A172 (cell line): ENCODE measurements at places on chromosomes 5 and 9. TPM values are rescaled to one million over a fixed set of nuclear protein-coding genes. Genes with fewer than 3 reads are reported as not detected.

The RNF224 gene
- 0.86 and 1.1 TPM in 2 replicates for total RNA-seq

The C9orf50 gene
- not detected in 2 replicates for total RNA-seq

The ACTL7A gene
- not detected in 2 replicates for total RNA-seq

The ANKRD31 gene
- not detected in 2 replicates for total RNA-seq

The DCAF10 gene
- total RNA-seq, result 9.5 and 11.1 TPM in 2 replicates

DNA sequence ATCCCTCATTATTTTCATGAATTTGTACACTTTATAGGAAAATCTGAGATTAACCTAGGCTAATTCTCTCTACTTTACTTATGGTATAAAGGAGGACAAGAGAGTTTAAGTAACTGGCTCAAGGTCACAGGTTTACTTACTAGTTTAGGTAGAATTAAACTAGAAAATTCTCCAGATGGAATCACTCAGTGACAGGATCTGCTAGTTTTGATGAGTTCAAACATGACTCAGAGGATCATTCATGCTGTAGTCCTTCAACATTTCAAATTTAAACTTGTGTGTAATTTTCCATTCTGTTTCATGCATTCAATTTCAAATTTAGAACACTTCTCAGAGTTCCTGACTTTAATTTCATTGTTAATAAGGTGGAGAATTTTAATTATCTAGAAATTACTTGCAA lies 485.7 kb upstream of the TUSC1 start:
- no peak for DNase-seq

GRCh38 chr9:134043531-134043988 lies 18.3 kb downstream of the BRD3OS start:
- no peak for DNase-seq

DNA sequence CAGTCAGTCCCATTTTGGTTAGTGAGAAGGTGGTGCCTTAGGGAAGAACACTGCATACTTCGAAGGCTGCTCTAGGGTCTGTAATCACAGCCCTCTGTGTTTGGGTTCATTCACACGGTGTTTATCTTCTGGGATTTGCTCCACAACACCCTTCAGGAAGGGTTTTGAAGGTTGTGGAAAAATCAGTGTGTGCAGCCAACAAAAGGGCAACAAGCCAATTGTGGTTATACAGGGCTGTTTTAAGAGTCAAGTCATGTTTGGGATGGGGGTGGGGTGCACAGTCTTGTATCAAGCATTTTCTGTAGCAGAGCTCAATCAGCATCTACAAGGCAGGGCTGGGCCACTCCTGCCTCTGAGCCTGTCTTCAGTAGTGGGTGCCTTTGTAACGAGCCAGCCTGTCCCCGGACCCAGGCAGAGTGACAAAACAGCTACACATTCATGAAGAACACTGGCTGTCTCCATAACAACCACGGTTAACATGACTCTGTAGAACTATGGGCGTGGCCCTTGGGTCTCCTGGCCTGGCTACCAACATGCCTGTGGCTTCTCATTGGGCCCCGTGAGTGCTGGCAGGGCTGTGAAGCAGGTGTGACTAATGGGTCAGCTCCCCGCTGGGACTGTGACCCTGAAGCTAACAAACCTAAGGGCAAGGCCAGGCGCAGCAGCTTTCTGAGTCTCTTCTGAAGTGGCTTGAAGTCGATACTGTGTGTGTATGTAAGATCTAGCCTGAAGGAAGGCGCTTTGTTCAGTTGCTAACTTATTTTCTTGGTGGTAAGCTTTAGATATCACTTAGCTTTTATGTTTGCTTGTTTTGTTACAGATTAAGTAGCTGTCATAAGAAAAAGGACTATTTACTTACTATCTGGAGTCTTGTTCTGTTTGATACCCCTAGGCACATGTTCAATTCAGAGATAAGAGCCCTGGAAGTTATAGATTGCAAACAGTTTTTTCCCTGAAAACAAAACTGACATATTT lies 27.9 kb upstream of the GOLM1 start:
- peak; percentile 97 for DNase-seq

DNA sequence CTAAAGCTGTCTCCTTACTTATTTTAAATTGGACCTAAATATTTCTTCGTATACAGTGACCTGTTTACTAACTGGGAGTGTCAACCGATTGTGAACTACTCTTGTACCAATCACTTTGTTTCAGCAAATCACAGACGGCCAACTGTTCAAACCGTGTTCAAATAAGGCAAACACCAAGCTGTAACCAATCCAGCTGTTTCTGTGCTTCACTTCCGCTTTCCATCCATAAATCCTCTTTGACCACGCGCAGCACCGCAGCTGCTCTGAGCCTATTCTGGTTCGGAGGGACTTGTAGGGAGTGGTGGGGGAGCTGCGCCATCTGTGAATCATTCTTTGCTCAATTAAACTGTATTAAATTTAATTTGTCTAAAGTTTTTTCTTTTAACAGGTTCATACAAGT lies 4.8 kb upstream of the FAM240B start:
- DNase-seq, result no peak

DNA sequence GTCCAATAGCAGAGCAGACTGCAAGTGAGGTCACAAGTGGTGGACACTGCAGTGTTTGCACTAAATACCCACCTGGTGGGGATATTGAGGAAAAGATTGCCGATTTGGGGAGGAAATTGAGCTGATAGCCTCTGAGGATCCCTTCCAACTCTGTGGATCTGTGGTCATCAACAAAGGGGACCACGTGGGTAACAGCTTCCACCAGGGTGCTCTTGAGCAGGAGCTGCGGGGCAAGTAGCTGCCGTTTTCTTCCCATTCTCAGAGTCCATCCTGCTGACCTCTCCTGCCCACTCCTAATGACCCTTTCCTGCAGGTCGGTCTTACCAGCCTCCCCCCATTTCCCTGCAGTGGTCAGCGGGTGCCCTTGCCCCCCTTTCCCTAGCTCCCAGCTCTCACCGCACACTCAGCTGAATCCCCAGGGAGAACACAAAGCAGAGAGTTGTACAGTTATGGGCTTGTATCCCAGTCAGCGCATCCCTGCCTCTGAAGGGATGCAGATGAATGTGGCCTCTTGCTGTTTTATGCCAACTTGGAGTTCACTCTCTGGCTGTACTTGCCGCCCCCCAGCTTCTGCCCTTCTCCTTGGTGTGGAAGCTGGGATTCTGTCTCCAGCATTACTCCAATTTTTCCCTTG lies 18.0 kb downstream of the DAPK1 start:
- DNase-seq, result no peak

DNA sequence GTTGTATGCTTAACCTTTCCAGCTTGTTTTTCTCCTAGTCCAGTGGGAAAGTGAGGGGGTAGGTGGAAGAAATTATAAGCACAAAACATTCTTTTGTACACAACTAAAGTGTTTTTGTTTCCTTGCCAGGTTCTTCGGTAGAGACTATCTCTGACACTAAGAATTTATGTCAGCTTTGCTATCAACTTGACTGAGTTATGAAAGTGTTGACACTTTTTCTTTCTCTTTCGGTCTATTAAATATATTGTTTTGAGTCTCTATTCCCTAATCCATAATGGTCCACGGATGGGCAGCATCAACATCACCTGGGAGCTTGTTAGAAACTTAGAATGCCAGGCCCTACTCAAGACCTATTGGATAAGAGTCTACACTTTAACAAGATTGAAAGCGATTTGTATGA lies 195.0 kb upstream of the ATP10B start:
- no peak for DNase-seq

DNA sequence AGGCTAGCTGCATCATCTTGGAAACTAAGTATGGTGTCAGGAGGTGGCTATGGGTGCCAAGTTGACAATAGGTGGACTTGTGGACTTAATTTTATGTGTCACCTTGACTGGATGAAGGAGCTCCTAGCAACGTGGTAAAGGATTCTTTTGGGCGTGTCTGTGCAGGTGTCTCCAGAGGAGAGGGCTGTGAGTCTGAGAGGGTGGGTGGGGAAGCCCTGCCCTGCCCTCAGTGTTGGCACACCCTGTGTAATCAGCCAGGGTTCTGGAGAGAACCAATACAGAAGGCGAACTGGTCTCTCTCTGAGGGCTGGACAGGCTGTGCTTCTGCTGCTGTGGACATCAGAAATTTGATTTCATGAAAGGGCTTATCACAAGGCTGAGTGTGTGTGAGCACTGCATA lies 61.0 kb downstream of the GTF3C4 start:
- no peak for DNase-seq

DNA sequence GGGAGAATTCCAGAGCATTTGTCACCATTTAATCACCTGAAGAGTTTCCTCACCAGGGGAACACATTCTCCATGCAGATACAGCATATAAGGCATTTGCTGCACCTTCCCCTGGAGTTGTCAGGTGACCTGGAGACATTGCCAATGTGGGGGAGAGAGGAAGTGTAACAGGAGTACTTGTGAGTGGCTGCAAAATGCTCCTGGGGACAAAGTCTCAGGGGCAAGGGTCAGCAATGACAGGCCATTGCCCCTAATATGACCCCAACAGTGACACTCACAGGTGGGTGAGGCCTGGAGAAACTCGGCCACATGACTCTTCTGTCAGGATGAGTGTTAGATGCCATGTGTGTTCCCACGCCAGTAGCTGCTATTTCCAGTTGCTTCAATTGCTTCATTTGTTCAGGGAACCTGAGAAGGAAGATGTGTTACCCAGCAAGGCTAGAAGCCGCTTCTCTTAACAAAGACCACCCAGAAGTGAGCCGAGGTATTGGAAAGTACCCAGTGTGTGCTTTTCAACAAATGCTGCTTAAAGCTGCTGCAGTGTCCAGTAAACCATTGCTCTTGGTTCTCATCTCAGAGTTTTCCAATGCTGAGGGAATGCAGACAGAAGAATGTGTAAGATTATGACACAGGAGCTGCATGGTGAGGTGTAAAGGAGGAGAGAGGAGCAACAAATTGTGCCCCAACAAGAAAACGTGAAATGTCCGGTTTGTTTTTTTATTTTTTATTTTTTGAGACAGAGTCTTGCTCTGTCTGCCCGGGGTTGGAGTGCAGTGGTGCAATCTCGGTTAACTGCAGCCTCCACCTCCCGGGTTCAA lies 128.2 kb upstream of the SLC44A1 start:
- no peak for DNase-seq

GRCh38 chr9:2125906-2126305 lies 110.8 kb downstream of the SMARCA2 start:
- no peak for DNase-seq

- DNase-seq, result no peak
Measured at GRCh38 chr5:530001-530955, 6.0 kb upstream of the SLC9A3 start.

DNA sequence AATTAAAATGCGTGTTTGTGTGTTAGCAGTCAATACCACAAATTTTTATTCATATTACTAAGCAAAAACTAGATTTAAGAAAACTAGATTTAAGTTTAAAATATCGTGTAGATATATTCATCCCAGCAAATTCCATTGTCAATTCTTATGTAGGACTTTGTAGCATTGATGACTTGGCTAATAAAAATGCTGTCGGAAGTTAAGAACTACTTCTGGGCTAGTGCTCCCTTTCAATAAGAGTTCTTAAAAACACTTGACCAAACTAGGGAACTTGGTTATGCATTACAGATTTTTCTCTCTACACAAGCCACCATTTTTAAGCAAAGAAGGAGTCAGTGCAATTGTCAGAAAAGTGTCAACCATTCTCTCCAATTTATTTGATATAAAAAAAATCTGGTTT lies 68.7 kb upstream of the RAD23B start:
- no peak for DNase-seq

DNA sequence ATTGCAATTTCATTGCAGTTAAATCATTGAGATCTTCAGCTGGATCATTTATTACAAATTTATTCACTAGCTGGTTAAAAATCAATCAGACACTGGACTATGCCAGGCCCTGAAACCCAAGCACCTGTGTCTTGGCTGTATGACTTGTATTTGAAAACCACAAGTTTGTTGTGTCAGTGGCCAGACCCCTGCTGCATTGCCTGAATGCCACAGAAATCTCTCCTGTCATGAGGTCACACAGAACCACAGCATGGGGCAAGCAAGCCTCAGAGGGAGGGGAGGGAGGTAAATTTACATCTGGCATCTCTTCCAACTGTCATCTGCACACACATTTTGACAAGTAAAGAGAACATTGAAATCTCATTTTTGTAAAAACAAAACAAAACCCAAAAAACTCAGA lies 90.0 kb downstream of the ARRDC3 start:
- DNase-seq, result peak; percentile 75

DNA sequence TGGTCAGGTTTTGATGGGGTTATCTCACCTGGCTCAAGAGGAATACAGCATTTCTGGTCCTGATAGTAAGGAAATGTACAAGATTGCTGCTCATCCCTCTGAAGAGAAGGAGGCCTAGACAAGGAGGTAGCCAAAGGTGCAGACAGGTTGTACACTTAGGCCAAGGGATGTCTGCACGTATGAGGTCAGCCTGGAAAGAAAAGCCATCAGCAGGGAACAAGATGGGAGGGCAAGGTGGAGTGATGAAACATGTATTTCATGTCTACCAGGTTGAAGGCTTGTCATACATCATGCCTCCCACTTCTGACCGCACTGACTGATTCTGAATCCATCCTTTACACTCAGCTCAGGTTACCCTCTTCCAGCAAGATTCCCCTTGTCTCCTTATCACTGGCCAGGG lies 296.8 kb upstream of the VLDLR start:
- DNase-seq, result no peak

- no peak for DNase-seq
Measured at GRCh38 chr5:77645995-77646639, 7.6 kb upstream of the OTP start.

DNA sequence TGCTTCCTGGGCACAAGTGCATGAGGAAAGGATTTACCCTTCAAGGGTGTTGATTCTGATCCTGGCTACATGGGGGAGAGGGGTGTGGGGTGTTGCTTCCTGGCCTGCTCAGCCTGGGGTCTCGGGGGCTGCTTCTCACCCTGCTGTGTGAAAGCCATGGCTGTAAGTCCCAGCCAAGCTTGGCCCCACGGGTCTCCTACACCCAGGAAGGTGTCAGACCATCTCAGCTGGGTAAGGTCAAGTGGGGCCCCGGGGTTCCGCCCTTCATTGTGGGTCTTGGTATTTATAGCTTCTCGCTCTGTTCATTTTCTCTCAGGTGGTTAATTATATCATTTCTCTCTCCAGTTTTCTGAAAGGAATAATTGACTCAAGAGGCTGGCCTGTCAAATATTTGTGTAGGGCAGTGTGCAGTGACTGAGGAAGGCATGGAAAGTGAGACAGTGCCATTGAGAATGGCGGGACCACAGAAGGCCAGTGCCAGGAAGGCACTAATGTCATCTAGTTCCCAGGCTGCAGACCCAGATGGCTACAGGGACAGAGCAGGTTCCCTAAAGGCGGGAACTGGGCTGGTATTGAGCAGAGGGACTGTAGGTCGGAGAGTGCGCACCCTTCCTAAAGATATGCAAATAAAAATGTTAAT lies 126.0 kb downstream of the FOXD1 start:
- DNase-seq, result peak; percentile 56
